Adipocyte (in vitro differentiated cells): ENCODE measurements at places on chromosomes 16 and 17.
A peak's percentile ranks its signal among the peaks of the same experiment; 100 is the strongest.

DNA sequence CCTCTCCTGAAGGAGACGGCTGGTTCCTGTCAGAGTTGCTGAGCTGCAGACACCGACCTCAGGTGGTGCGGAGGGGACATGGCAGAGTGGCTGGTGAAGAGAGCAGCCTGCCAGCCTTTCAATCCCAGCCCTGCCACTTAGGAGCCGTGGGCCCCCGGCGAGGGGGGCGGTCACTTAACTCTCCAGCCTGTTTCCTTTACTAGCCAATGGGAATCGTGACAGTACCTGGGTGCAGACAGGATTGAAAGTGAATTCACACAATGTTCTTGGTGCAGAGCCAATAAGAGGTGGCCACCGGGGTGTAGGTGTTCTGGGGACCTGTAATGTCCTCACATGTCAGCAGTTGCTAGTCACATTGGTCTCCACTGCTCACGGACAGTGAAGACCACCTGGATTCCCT, 13.5 kb downstream of the ACE start:
- no peak for DNase-seq

DNA sequence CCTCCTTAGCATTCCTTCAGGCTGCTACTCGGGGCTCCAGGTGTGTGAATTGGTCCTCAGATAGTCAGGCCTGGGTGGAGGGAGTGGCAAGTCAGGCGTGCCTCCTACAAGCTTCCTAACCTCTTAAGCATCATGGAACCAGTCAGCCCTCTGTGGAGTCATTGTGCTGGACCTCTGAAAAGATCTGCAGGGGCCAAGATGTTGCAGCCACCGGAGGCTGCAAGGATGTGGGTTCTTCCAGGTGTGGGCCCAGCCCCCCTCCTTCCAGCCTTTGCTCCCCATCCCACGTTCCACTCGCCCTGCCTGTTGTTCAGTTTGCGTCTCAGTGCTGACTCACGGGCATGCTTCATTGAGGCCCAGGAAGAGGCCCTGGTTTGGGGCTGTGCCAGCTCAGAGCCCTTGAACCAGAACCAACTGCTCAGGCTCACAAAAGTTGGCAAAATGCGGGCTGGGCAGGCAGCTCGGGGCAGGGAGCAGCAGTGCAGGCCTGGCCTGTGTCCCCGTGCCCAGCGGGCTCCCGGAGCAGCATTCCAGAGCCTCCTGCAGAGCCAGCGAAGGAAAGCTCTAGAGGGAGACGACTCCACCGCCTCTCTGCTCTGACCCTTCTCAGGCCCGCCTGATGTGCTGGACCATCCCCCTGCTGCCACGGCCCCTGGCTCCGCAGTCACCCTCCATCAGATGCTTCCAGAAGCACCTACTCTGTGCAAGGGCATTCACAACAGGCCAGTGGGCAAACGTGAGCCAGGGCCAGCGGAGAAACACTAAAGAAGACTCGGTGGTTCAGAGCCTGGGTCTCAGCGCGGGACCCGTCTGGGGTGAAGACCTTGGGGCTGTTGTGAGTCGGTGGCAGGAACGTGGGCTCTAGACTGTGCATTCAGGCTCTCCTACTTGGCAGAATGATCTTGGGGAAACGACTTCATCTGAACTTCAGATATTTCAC, 7.5 kb downstream of the LDHD start:
- DNase-seq, result peak; percentile 91

GRCh38 chr17:17626151-17626805, 34.8 kb upstream of the PEMT start:
- DNase-seq, result no peak

DNA sequence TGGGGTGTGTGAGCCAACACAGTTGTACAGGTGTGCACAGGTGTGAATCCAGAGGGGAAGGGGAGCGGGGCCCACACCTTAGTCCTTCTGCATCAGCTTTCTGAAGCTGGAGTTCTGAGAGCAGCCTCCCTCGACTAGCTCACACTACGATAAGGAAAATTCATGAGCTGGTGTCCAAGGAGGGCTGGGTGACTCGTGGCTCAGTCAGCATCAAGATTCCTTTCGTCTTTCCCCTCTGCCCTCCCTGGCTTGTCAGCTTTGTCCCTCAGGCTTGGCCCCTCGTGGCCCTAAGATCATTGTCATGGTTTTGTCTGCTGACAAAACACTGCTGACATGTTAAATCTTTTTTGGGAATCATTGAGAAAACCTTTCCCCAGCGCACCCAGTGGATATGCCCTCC, 47.5 kb downstream of the OR1D5 start:
- no peak for DNase-seq

DNA sequence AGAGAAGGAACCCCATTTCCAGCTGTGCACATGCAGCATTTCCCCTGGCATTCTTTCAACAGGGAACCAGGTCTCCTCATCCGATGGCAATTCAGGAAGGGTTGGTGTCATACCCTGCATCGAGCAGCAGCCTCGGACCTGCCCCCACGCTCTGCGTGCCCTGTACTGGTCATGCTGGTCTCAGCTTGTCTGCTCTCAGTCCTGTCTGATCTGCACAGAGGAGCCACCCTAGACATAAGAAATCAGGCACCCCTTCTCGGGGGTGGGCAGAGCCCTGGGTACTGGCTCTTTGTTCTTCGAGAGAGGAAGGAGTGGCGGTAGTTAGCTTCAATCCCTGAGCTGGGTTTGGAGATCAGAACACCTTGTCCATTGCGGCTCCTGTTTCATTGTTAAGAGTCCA, 162.0 kb upstream of the RPH3AL start:
- DNase-seq, result no peak

- no peak for DNase-seq
These were observed 175.6 kb downstream of the PCTP start for GRCh38 chr17:55926276-55926990.
